ENCODE measurements at places on chromosomes 3 and 15.

GRCh38 chr3:111902534-111902933 is 43.5 kb downstream of the PHLDB2 start:
- DNase-seq, result no peak

DNA sequence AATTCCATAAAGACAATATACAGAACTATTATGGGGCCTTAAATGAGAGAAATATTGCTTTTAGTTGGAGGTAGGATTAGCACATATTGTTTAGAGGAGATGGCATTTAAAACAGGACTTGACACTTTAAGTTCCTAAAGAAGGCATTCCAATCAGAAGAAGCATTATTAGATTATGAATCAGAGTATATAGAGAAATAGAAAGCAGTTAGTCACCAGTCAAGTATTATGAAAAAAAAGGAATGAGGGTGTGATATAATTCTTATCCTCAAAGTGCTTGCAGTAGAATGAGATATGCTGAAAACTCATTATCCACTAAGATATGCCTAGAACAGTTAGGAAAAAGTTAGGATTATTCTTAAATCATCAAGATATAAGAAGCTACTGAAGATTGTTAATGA is 456.2 kb downstream of the ZNF385D start:
- no peak for DNase-seq

DNA sequence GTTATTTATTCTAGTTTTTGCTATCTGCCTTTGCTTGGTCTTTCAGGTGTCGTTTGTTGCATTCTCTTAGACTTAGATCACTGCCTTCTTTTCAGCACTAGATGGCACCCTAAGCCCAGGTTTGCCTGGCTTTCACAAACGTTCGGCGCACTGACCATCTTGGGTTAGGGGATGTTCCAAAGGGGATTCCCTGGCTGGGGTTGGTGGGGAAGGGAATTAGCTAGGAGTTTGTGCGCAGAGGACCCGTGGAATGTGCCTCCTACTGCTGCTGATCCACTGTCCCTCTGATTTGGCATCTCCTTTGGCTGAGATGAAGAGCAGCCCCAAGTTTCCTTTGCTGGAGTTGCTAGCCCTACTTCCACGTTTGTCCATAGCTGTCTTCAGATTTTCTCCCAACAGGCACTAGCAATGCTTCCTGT is 33.9 kb downstream of the PFN2 start:
- DNase-seq, result peak; percentile 8

DNA sequence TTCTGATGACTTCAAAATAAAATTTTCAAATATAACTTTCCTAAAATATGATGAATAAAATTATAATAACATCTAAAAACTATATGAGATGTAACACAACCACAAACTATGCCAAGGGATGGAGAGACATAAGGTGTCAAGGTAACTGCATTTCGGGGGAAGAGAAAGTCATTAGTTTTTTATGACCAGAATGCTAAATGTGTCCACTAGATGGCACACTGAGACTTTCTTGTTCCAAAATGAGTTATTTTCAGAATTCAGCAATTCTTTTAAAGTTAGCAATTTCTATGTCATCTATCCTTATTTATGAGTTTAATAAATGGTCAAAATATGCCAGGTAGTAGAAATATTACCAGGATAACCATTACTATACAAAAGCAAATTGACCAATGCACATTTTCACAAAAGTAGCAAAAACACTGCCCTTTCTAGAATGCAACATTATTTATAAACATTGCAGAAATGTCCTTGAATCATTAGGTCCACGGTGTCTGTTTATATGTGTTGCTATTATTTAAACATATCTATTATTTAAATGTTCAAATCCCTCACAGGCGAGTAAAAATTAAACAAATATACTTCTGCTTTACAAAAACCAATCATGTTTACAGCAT is 374.2 kb downstream of the PLCL2 start:
- DNase-seq, result no peak

GRCh38 chr3:104614564-104614963 is 752.1 kb upstream of the ALCAM start:
- no peak for DNase-seq

GRCh38 chr3:177013681-177014280 is 183.5 kb downstream of the TBL1XR1 start:
- no peak for DNase-seq

GRCh38 chr3:71139496-71139895 is 444.0 kb downstream of the FOXP1 start:
- DNase-seq, result no peak

DNA sequence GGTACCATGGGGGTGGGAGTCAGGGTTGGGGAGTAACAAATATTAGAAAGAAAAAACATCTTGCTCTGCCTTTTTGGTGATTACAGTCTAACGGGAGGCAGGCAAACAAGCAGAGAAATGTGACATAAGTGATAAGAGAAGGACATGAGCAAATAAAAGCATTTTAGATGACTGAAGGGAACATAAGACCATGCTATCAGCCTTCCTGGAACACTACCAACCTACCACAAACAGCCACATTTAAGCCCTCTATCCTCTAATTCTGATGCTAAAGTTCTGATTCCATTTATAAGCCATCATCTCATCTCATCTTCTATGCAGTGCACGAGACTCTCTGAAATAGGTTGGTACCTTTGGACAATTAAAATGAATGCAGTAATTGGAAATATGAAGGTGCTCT is 243.4 kb upstream of the P2RY1 start:
- no peak for DNase-seq

GRCh38 chr15:92845126-92845508 is 55.0 kb upstream of the CHD2 start:
- DNase-seq, result no peak

DNA sequence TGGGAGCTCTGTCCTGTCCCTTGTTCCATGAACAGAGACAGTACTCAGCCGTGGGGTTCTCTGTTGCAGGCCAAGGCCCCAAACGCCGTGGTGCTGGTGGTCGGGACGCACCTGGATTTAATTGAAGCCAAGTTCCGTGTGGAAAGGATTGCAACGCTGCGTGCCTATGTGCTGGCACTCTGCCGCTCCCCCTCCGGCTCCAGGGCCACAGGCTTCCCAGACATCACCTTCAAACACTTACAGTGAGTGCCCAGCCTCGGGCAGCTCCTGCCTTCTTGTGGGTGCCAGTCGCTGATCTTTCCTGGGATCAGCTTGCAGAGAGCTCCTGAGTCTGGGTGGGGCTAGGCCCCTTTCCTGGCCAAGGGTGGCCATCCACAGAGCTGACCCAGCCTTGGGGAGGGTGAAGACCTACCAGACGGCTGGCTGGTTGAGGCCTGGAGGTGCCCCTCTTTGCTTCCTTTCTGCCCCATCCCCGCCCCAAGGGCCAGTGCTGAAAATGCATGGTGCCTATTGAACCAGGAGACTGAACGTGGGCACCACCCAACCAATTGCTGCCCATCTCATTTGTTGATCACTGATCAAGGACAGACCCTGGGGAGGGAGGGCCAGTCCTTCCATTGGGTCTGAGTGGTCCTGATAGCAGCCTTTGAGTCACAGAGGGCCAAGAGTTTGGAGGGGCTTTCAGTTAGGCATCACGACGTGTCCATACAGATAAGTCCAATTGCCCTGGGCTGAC is 106.9 kb downstream of the LRRK1 start:
- DNase-seq, result no peak

DNA sequence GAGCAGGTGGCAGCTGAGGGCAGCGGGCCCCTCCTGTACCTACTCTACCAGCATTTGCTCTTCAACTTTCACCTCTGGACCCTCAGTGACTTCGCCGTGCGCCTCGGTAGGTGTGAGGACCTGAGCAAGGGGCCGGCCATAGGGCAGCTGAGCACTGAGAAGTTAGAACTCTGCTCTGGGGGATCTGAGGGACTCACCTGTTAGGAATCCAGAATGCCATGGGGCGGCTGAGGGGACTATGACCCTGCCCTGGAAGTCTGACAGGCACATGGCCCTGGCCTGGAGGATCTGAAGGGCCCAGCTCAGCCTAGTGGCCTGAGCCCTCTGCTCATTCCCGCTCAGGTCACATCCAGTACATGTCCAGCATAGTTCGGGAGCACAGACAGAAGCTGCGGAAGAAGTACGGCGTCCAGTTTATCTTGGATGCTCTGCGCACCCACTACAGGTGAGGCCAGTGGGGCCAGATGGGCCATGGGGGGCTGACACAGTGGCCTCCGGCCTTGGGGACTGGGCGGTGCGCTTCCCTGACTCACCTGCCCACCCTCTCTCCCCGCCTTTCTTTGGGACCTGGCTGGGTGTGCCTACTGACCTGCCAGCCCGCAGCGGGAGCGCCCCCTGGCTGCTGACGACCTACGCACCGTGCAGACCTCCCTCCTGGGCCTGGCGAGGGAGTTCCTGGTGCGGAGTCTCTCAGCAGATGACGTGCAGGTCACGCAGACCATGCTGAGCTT is 18.8 kb downstream of the NBEAL2 start:
- peak; percentile 77 for DNase-seq

GRCh38 chr15:60219866-60220265 is 177.9 kb downstream of the ANXA2 start:
- no peak for DNase-seq

DNA sequence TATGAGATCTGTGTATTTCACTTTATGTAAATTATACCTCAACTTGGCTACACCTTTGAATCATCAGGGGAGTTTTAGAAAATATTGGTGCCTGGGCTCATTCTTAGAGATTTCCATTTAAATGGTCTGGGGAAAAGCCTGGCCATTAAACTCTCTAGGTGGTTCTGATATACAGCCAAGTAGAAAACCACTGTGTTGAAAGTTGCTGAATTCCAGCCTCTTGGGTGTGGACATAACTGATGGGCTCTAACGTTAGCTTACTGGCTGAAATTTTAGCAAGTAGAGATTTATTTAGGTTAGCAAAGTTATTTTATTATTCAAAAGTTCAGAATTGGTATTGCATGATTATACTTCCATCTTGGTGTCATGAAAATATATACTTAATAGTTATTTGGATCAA is 84.1 kb downstream of the ATG7 start:
- DNase-seq, result no peak

- no peak for DNase-seq
Measured at GRCh38 chr3:107432013-107432515, 54.8 kb downstream of the CCDC54 start.

- no peak for DNase-seq
Measured at GRCh38 chr3:197149528-197149927, 119.9 kb upstream of the MELTF start.

- no peak for DNase-seq
Measured at GRCh38 chr3:126288314-126288713, 68.9 kb downstream of the KLF15 start.

DNA sequence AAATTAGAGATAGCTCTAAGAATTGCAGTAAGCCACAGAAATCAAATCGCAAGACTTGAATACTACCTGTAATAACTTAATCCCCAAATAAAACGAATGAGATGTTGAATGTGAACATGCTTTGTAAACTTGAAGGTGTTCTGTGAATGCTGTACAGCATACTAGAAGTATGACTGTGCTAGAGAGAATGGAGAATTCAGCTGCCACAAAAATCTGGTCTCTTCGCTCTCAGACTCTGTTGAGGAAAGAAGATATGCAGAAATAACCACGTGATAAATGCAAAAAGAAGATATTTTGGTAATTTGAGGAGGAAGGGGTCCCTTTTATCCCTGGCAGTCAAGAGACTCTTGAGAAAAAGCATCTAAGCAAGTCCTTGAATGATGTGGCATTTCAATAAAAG is 37.3 kb downstream of the ZBTB38 start:
- DNase-seq, result no peak

GRCh38 chr3:118909763-118910162 is 124.9 kb downstream of the IGSF11 start:
- no peak for DNase-seq

GRCh38 chr3:168973897-168974296 is 689.6 kb downstream of the MECOM start:
- DNase-seq, result no peak

GRCh38 chr3:45088543-45089358 is 57.4 kb downstream of the CDCP1 start:
- DNase-seq, result no peak

GRCh38 chr3:149579838-149580542 is 77.8 kb downstream of the WWTR1 start:
- no peak for DNase-seq

- DNase-seq, result no peak
Measured at GRCh38 chr3:158465074-158465473, 105.9 kb upstream of the MLF1 start.

- DNase-seq, result no peak
Measured at GRCh38 chr3:155995525-155996370, 124.6 kb upstream of the KCNAB1 start.

GRCh38 chr3:58249358-58250092 is 11.9 kb downstream of the ABHD6 start:
- no peak for DNase-seq

DNA sequence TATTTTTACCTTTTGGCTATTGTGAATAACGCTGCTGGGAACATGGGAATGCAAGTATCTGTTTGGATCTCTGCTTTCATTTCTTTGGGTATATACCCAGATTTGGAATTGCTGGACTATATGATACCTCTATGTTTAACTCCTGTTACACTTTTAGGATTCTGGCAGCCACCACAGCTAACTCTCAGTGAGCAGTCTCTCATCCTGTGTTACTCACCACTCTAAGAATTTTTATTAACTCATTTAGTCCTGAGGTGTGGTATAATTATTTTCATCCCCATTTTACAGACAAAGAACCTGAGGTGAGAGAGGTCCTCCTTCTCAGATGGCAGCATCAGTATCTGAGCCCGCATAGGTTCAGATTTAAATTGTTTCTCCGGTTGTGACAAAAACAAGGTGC is 1.1 kb downstream of the SPATA12 start:
- DNase-seq, result no peak

- no peak for DNase-seq
Measured at GRCh38 chr15:96321639-96322535, 8.6 kb upstream of the NR2F2 start.

DNA sequence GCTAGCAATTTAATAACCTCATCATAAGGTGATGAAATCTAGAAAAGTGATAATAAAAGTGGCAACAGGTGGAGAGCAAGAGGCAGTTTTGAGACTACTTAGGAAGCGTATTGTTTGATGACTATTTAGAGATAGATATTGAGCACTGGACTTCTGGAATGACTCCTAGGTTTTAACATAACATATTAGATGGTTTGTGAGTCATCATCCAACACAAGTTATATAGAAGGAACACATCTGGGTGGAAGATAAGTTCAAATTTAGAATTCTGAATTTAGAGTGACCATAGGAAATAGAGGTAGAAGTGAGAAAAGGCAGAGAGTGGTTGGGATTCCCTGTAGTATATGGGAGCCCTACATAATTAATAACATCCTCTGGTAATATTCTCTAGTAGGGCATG is 282.8 kb upstream of the ALCAM start:
- DNase-seq, result no peak

- DNase-seq, result no peak
Measured at GRCh38 chr15:26382444-26383072, 390.3 kb downstream of the GABRB3 start.

GRCh38 chr3:38722781-38723568 is 73.5 kb upstream of the SCN5A start:
- DNase-seq, result no peak
